ENCODE measurements at places on chromosomes 4 and X.

GRCh38 chrX:143894938-143895337, 11.1 kb downstream of the UBE2NL start:
- no peak for DNase-seq

- no peak for DNase-seq
Observed at GRCh38 chr4:38866973-38867477, 581 bp upstream of the FAM114A1 start.

DNA sequence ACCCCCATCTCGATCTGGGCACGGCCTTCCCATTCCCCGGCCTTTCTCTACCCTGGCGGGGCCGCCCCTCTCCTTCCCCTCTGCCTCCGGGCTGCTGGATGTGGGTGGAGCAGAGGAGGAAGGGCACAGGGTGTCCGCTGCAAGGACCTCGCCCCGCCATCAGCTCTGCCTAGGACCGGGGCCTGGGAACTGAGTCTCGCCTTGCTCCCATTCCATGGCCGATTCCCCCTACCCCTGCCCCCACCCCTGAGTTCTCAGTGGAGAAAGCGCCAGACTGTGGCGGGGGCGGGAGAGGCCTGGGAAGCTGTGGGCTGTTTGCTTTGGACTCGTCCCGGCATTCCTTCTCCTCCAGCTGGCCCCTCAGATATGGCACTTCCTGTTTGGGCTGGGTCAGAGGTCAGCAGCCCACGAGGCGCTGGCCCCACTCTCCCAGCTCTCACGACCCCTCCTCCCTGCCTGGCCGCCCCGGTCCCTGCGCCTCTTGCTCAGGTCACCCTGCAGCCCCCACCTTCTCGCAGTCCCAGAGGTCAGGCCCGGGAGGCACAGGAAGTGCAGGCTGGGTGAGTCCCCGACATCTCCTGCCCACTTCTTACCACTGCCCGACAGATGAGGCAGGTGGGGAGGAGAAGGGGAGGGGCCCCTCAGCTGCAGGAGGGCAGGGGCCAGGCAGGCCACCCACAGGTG, 6.4 kb upstream of the BGN start:
- no peak for DNase-seq

DNA sequence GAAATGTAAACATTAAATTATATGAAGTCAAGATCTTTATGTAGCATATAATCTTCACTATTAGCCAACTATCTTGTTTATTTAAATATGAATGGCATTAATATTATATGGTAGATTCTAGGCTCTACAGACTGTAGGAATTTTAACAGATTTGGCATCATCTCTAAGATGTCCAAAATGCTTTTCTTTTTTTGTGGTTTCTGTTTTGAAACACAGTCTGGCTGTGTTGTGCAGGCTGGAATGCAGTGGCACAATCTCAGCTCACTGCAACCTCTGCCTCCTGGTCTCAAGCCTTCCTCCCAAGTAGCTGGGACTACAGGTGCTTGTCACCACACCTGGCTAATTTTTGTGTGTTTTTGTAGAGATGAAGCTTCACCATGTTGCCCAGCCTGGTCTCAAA, 76.2 kb downstream of the ELOVL6 start:
- no peak for DNase-seq

DNA sequence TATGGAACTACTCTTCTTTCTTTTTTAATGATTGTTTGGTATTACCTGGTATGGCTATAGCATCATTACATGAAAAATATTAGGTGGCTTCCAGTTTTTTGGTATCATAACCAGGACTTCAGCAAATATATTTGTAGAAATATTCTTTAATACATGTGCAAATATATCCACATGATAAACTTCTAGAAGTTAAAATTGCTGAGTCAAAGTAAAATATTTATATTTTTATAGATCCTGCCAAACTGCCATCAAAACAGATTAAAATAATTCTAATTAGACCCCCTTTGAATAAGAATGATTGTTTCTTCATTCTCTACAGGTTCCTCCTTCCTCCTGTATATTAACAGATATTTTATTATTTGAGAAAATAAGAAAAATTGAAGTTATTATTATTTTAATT, 708.5 kb upstream of the INTU start:
- no peak for DNase-seq

DNA sequence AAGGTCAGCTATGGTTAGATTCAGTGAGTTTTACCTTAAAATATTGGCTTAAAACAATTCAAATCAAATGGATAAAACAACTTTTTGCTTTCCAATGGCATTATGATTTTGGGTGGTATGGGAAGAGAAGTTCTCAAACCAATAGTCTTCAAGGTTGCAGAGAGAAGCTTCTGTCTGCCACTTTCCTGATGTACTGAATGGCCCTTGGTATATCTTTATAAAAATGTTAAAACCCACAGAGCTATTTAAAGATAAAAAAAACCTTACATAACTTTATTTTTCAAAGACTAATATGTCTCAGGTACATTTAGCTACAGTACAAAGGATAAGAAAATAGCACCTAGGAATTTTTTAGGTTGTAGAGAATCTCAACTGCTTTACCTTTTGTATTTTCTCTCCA, 6.9 kb downstream of the FGA start:
- no peak for DNase-seq

GRCh38 chrX:37926700-37927099, 79.3 kb upstream of the DYNLT3 start:
- DNase-seq = no peak

GRCh38 chr4:40856840-40857362, 107.1 kb downstream of the NSUN7 start:
- peak; percentile 42 for DNase-seq

- no peak for DNase-seq
Observed at GRCh38 chrX:68833855-68834331, 5.1 kb downstream of the EFNB1 start.

DNA sequence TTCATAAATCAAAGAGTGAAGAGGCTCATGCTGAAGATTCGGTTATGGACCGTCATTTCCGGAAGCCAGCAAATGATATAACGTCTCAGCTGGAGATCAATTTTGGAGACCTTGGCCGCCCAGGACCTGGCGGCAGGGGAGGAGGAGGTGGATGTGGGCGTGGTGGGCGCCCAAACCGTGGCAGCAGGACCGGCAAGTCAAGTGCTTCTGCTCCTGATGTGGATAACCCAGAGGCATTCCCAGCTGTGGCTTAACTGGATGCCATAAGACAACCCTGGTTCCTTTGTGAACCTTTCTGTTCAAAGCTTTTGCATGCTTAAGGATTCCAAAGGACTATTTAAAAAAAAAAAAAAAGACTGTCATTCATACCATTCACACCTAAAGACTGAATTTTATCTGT, 44.0 kb upstream of the EFNB1 start:
- no peak for DNase-seq

DNA sequence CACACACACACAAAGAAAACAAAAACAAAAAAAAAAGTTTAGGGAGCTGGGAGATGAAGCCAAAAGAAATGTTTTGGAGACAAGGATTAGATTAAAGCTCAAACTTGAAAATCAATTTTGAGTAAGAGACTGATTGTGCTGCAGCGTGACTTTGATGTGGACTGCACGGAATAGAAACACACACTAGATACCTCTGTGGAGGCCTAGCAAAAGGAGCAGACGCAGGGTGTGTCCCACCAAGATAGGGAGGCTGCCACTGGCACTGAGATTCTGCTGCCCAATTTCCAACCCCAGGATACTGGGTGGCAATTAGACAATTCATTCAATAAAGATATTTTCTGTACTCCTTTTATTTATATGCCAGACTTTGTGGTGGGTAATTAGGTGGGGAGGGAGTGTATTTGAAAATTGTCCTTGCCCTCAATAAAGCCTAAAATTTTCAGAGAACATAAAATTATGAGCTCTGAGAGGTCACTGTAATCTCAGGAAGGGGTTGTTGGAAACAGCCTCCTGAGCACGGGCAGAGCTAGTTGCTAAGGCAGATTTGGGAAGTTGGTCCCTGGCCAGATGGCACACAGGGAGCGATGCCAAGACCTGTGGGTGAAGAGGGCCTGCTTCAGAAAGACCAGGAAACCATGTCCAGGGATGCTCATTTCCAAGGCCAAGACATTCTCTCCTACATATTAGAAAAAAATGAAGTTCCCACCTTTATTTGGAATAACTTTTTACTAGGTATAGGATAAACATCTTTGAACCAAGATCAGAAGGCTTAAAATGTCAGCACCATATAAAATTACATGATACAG, 1.9 kb upstream of the PPP3CA start:
- no peak for DNase-seq

DNA sequence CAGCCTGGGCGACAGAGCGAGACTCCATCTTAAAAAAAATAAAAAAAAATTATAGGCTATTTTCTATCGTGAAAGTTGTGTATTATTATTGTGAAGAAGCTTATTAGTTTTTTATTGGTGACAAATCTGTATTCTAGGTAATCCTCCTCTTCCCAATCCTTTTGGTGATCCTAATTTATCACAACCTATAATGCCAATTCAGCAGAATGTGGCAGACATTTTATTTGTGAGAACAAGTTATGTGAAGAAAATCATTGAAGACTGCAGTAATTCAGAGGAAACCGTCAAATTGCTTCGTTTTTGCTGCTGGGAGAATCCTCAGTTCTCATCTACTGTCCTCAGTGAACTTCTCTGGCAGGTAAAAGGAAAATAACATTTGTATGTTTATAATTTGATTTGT, 109.4 kb upstream of the DDX3X start:
- DNase-seq = no peak

GRCh38 chr4:154626793-154627484, 14.5 kb upstream of the FGG start:
- no peak for DNase-seq

DNA sequence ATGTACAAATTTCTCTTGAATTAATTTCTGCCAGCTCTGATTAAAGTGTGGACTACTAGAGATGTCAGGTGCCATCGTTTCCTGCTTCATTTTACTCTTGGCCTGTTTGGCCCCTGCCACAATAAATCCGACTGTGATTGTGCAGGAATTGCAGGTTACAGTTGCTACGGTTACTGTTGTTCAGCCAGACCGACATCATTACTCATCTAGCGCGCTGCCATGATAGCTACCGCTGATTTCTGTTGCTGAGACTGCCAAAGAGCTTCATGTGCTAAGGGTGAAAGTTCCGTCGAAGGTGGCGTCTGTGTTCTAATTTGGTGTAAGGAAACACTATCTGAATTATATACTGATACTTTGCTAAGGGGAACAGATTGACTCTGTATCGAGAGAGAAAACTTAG, 22.1 kb downstream of the SLIT2 start:
- no peak for DNase-seq

GRCh38 chr4:180950377-180950776, 1292.8 kb upstream of the TENM3 start:
- DNase-seq = no peak

DNA sequence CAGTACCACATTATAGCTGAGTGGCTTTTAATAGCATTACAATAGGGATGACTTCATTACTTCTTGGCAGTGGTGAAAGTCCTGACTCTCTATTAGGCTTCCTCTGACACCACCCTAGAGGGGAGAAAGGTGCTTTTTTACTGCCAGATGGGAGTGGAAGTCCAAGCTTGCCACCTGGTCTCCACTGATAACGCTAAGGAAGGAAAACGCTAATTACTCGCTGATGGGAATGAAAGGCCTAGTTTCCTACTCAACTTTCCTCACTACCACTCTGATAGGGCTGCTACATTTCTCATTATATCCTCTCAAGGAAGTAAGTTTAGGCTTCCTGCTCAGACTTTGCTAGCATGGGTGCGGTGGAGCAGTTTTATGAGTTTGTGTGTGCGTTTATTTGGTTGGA, 62.3 kb upstream of the PAGE3 start:
- DNase-seq = no peak

DNA sequence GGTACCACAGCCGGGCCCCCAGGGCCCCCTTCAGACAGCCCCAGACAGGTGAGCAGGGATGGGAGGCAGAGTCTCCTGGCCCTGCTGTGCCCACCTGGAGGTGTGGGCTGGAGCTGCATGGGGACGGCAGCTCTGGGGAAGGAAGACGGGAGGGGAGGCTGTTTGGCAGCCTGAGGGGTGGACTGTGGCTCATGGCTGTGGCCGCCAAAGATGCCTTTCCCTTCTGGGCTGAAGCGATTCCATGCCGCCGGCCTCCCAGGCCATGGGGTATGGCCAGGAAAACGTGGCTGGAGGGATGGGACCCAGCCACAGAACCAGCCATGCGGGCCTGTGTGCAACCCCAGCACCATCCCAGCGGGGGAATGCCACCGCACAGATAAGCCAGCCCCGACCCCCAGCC, 65.7 kb downstream of the FAM53A start:
- no peak for DNase-seq

DNA sequence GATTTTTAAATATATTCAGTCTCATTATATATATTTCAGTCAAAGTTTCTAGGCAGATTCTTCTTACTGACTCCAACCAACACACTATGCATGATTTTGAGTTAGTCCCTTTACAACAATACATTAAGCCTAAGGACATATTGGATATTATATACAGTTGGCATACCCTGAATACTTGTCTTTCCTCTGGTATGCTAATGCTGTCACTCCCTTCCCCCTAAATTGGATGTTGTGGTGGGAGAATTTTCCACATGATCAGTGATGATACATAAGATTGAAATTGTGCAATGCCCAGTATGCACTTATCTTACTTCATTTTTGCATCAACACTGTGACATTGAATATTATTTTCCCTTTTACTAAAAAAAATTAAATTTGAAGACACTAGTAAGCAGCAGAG, 935.2 kb downstream of the PCDH7 start:
- DNase-seq = no peak

DNA sequence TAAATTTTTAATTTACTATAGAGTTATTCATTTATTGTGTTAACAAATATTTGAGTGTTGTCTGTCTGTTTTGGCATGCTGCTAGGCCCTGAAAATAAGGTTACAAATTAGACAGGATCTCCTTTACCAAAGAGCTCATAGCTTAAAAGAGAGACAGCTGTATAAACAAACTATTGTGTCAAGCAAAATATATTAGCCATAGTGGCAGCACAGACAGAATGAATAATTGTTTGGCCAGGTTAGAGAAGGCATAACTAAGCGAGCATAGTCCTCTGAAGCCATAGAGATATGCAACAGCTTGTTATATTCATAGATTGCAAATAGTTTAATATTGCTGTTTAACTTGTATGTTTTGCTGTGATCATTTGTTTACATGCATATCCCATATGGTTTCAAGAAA, 66.7 kb upstream of the NDUFC1 start:
- DNase-seq = no peak

DNA sequence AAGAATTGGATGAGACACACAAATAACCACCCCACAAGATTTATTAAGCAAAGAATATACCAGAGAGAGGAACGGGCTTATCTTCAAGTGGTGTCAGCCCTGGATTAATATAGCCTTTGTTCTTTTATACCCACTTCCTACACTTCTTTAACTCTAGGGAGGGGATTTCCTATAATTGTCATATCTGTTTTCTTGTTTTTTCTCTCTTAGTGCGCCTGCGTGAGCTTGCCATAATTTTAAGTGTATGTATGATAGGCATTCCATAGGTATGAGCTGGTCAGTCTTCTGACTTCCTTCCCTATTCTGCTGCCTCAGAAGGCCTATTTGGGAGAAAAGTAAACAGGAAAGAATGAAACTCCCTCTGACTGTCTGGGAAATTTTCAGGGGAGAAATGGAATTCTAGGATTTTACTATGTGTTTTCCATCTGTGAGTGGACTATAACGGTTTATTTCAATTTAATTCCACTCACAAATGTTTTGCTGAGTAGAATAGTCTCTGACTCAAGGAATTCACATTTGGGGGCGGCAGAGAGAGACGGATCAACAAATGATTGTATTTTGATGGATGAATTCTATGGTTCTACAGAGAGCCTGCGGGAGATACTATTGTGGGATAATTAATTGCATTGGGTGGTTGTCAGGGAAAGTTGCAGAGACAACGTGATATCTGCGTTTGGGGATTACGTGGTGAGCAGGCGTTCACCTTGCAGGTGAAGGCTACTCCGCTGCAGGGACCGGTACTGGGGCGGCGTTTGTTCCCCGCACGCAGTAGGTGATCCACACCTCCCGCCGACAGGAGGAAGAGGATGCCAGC, 626 bp upstream of the CEP135 start:
- no peak for DNase-seq

All from stimulated activated CD4-positive, alpha-beta T cell treated with anti-CD3 and anti-CD28 coated beads, Interleukin-1b, Interleukin-23, amount 100 ng/mL, for 1 hour (primary cell).